Kasumi-1 (cell line): ENCODE measurements at places on chromosomes 2 and 18.

- no peak for DNase-seq
Observed at GRCh38 chr2:100185105-100185504, 42.7 kb upstream of the AFF3 start.

DNA sequence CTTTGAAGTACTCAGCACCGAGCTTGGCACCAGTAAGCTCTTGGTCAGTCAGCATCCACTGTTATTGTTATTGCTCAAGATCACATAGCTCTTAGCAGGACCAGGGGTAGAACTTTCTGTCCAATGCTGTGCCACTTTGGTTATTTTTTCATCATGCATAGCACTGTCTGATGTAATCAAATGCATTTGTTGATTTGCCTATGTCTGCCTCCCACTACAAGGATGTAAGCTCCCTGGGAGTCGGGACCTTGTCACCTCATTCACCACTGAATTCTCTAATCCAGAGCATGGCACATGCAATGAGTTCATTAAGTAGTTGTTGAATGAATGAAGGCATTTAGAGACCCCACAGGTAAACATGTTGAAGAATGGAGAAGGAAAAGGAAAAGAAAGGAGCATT is 29.0 kb upstream of the DLX1 start:
- no peak for DNase-seq

DNA sequence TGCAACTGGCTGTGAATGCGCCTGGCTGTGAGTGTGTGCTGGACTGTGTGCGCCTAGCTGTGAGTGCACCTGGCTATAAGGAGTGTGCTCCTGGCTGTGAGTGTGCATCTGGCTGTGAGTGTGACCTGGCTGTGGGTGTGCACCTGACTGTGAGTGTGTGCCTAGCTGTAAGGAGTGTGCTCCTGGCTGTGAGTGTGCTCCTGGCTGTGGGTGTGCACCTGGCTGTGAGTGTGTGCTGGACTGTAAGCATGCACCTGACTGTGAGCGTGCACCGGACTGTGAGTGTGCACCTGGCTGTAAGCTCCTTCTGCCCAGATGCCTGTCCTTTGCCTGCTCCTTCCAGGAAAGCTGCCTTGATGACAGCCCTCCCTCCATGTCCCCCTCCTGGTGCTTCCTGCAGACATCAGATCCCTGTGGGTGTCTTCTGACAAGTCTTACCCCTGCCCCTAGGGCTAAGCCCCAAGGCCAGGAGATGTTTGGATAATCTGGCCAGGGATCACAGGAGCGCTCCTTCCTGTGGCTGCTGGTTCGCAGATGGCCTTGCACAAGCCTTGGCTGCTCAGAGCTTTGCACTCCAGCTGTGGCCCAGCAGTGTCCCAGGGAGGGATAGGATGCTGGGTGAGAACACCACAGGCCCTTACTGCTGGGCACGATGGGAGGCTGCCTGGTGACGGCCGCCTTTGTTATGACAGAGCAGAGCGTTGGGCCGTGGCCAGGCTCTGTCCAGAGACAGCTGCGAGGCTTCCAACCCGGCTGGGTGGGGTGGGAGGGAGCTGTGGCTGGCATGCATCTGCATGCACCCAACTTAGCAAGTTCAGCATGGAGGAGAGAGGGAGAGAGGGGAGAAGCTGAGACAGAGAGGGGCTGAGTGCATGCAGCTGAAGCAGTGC is 89.9 kb downstream of the GLI2 start:
- no peak for DNase-seq

GRCh38 chr2:215624423-215624829 is 188.6 kb upstream of the FN1 start:
- no peak for DNase-seq

GRCh38 chr18:6414723-6415417 is at the start of gene L3MBTL4:
L3MBTL4 (minus strand) TSS chr18:6414911; CDS start chr18:6311625, 103,286 bp downstream.
- DNase-seq: no peak
